ENCODE measurements at places on chromosomes 3 and 15.

- H3K36me3 ChIP-seq, result no peaks in the 10 kb centered on the region
- H3K27ac ChIP-seq, result no peak overlapping the region
- no peak overlapping the region for H3K4me3 ChIP-seq
Observed at GRCh38 chr15:64017082-64017588, 29.1 kb downstream of the DAPK2 start.

DNA sequence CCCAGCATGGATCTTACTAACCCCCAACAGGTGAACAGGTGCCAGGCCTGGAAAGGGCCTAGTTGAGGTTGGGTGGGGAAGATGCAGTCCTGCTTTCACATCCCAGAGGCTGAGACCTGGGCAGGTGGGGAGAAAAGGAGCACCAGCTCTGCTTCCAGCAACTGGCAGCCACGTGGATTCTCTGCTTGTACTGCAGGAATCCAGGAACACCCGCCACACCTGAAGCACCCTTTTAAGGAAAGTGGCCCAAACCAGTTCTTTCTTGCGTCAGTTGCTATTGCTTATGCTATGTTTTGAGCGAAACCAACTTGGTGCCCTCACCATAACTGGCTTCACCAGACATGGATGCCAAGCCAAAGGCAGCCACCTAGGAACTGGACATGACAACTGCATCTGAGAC lies 28.1 kb upstream of the NEO1 start:
- no peaks in the 10 kb centered on the region for H3K36me3 ChIP-seq
- DNase-seq, result no peak
- no peak overlapping the region for H3K27ac ChIP-seq

GRCh38 chr3:51283421-51283820 lies 101.7 kb upstream of the MANF start:
- H3K27me3 ChIP-seq, result no peaks in the 10 kb centered on the region
- peaks cover 40% of the 10 kb centered on the region for H3K36me3 ChIP-seq
- no peaks in the 10 kb centered on the region for H3K4me1 ChIP-seq
- no peak overlapping the region for H3K27ac ChIP-seq

- H3K27me3 ChIP-seq, result no peaks in the 10 kb centered on the region
- H3K36me3 ChIP-seq, result peaks cover 3% of the 10 kb centered on the region
- H3K4me1 ChIP-seq, result no peaks in the 10 kb centered on the region
- DNase-seq, result no peak
Observed at GRCh38 chr15:70873232-70874054, 18.8 kb downstream of the THAP10 start.

- peak overlapping the region; percentile 75 for H3K4me3 ChIP-seq
- H3K27ac ChIP-seq, result peak overlapping the region; percentile 96
- H3K27me3 ChIP-seq, result no peaks in the 10 kb centered on the region
- H3K4me1 ChIP-seq, result peaks cover 20% of the 10 kb centered on the region
Observed at GRCh38 chr3:174439331-174440252, 419.5 kb upstream of the NAALADL2 start.

- H3K36me3 ChIP-seq, result no peaks in the 10 kb centered on the region
- no peak overlapping the region for H3K27ac ChIP-seq
- H3K4me3 ChIP-seq, result no peak overlapping the region
- H3K4me1 ChIP-seq, result no peaks in the 10 kb centered on the region
Observed at GRCh38 chr15:77016321-77016695, 21.4 kb downstream of the PSTPIP1 start.

DNA sequence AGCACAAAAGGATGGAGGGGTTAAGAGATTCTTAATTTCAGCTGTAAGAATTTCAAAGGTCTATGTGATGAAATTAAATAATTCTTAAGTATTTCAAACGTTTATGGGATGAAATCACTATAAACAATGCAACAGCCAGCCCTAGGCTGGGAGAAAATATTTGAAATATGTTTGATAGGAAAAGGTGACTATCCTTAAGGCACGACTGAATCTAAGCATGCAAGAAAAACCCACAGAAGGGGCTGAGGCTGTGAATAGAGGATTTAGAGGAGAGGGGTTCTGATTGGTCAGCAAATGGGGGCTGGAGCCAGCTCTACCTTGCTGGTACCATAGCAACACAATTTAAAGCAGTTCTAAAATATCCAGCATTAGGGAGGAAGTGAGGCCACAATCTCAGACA lies 220.8 kb upstream of the ATP10A start:
- no peaks in the 10 kb centered on the region for H3K36me3 ChIP-seq
- H3K27me3 ChIP-seq, result no peaks in the 10 kb centered on the region
- no peak overlapping the region for H3K4me3 ChIP-seq

GRCh38 chr3:159825216-159825854 lies 163.3 kb upstream of the IL12A start:
- DNase-seq, result no peak
- H3K36me3 ChIP-seq, result no peaks in the 10 kb centered on the region
- no peaks in the 10 kb centered on the region for H3K27me3 ChIP-seq
- no peak overlapping the region for H3K27ac ChIP-seq
- H3K4me1 ChIP-seq, result peaks cover 11% of the 10 kb centered on the region

DNA sequence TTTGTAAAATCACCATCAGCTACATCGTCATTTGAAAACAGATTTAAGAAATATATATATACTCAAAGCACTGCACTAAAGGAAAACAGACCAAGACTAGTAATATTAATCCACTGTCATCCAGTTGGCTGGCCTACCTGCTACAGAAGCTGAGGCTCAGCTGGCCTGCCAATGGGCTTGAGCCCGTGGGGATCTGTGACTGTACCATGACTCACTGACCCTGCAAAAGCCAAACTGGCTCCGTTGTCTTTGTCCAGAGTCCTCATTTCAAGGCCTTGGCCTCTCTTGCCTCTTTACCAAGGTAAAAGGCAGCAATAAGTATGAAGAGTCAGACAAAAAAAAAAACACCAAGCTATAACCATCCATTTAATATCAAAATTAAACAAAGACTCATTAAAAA lies 463.5 kb upstream of the RASGRP1 start:
- H3K27ac ChIP-seq, result no peak overlapping the region
- H3K36me3 ChIP-seq, result no peaks in the 10 kb centered on the region
- H3K4me3 ChIP-seq, result no peak overlapping the region
- no peaks in the 10 kb centered on the region for H3K27me3 ChIP-seq
- DNase-seq, result no peak

DNA sequence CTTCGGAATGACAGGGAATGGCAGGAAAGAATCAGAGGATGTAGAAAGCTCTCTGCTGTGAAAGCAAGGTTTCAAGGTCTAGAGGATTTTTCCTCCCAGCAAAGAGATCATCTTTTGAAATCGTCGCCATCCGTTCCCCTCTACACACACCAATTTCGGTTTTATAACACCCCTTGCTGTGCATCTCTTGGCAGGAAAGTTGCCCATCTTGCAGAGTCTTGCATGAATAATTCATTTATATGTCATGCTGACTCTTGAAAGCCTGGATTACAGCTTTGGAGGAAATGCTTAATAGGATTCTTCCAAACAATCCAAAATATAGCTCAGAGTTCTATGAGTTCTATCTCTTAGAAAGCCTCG lies 262.7 kb downstream of the CHL1 start:
- H3K36me3 ChIP-seq, result peaks cover 64% of the 10 kb centered on the region
- H3K27ac ChIP-seq, result no peak overlapping the region
- no peak for DNase-seq

- H3K4me1 ChIP-seq, result peaks cover 11% of the 10 kb centered on the region
- H3K27me3 ChIP-seq, result no peaks in the 10 kb centered on the region
- no peak overlapping the region for H3K27ac ChIP-seq
Observed at GRCh38 chr3:116947148-116947547, 237.6 kb downstream of the TUSC7 start.

DNA sequence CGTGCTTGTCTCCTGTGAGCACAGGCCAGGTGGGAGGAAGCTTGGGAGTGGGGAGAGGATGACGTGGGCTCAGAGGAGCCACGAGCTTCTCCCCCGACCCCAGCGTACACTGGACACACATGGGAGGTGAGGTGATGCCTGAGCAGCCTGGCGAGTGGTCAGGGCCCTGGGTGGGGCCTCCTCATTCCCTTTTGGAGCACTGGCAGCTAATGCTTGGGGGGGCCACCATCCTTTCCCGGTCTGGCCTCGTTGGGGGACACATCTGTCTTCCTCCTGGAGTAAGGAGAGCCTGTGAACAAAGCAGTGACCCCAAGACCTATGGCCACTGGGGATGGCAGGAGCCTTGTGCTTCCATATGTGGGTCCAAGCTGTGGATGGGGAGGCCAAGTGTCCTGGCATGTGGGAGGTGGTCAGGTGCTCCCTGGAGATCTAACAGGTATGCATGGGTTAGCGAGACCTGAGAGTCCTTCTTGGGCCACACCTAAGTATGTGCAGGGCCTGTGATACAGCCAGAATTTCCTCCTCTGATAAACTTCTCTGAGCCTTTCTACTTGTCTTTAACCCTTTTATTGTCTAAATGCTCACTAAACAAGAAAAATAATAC lies 9.5 kb downstream of the KLF13 start:
- H3K36me3 ChIP-seq, result no peaks in the 10 kb centered on the region
- H3K4me3 ChIP-seq, result no peak overlapping the region
- no peak for DNase-seq

GRCh38 chr3:161042023-161042501 lies 63.1 kb downstream of the B3GALNT1 start:
- peaks cover 17% of the 10 kb centered on the region for H3K36me3 ChIP-seq
- DNase-seq, result no peak
- no peak overlapping the region for H3K27ac ChIP-seq
- H3K27me3 ChIP-seq, result no peaks in the 10 kb centered on the region

- H3K27me3 ChIP-seq, result peaks cover 26% of the 10 kb centered on the region
- peak overlapping the region; percentile 80 for H3K4me3 ChIP-seq
- H3K27ac ChIP-seq, result no peak overlapping the region
- H3K4me1 ChIP-seq, result peaks cover 30% of the 10 kb centered on the region
- peak; percentile 62 for DNase-seq
Observed at GRCh38 chr3:23202203-23202920, 765 bp upstream of the UBE2E2 start.

- no peak overlapping the region for H3K27ac ChIP-seq
- H3K4me1 ChIP-seq, result no peaks in the 10 kb centered on the region
- H3K4me3 ChIP-seq, result no peak overlapping the region
- H3K36me3 ChIP-seq, result no peaks in the 10 kb centered on the region
- no peak for DNase-seq
- H3K27me3 ChIP-seq, result no peaks in the 10 kb centered on the region
Observed at GRCh38 chr3:119062892-119063291, 28.2 kb upstream of the IGSF11 start.

DNA sequence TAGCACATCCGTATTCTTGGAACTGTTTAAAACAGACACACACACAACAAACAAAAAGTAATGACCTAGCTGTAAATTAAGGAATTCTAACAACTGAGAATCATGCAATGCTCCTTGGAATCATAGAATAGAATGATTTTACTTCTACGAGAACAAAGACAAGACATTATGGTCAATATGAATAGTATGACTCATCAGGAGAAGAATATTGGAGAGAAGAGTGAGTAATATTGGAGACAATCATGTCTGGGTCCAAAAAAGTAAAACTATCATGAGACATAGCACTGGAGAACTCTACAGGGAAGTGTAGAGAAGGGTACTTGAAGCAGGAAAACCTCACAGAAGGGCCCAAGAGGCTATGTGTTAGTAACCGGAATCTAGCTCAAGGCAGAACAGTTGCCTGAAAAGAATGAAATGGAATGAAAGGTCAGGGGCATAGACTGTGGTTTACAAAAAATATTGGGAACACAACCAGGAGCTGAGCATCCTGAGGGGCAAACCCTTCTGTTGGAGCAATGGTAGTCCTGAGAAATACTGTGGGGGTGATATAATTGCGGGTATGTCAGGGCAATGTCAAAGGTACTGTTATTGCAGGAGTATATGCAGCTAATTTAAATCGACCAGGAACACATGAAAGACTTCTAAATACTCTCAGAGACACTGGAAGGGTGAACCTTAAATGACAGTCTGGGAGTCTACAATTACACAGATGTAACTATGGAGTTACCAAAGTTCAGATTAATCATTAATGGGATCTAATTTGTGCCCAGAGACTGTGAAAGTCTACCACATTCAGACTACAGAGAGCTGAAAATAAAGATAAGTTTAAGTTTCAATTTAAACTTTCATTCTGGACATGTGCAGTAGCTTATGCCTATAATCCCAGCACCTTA lies 201.2 kb downstream of the BCHE start:
- no peak for DNase-seq
- H3K4me3 ChIP-seq, result no peak overlapping the region
- no peaks in the 10 kb centered on the region for H3K27me3 ChIP-seq
- peaks cover 14% of the 10 kb centered on the region for H3K36me3 ChIP-seq
- H3K27ac ChIP-seq, result no peak overlapping the region

- peaks cover 14% of the 10 kb centered on the region for H3K4me1 ChIP-seq
- H3K4me3 ChIP-seq, result no peak overlapping the region
- no peak overlapping the region for H3K27ac ChIP-seq
- peak; percentile 61 for DNase-seq
- no peaks in the 10 kb centered on the region for H3K36me3 ChIP-seq
- H3K27me3 ChIP-seq, result no peaks in the 10 kb centered on the region
Observed at GRCh38 chr15:57340682-57341259, 35.5 kb upstream of the CGNL1 start.

GRCh38 chr15:101615414-101615985 lies 36.7 kb downstream of the TM2D3 start:
- H3K27me3 ChIP-seq, result peaks cover 14% of the 10 kb centered on the region
- H3K4me1 ChIP-seq, result peaks cover 28% of the 10 kb centered on the region
- H3K27ac ChIP-seq, result no peak overlapping the region
- H3K4me3 ChIP-seq, result peak overlapping the region; percentile 51

- peaks cover 20% of the 10 kb centered on the region for H3K4me1 ChIP-seq
- no peak overlapping the region for H3K4me3 ChIP-seq
- no peaks in the 10 kb centered on the region for H3K36me3 ChIP-seq
- H3K27me3 ChIP-seq, result no peaks in the 10 kb centered on the region
Observed at GRCh38 chr3:141009496-141009895, 41.7 kb upstream of the SPSB4 start.

DNA sequence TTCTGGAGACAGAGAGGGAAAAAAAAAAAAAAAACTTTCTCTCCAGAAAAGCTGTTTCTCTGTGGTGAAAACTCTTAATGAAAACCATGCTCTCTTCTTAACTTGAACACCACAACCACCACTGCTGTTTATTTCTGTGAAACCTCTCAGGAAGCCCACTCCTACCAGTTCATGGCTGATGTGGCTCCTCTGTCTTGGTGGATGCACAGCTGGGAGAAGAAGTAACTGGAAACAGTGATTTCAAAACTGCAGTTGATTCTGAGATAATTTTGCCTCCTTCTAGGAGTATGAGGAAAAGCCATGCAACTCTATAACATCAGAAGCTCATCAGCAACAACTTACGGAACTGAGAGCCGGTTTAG lies 40.2 kb upstream of the PYGO1 start:
- H3K4me1 ChIP-seq, result no peaks in the 10 kb centered on the region
- no peaks in the 10 kb centered on the region for H3K27me3 ChIP-seq
- no peak overlapping the region for H3K27ac ChIP-seq

DNA sequence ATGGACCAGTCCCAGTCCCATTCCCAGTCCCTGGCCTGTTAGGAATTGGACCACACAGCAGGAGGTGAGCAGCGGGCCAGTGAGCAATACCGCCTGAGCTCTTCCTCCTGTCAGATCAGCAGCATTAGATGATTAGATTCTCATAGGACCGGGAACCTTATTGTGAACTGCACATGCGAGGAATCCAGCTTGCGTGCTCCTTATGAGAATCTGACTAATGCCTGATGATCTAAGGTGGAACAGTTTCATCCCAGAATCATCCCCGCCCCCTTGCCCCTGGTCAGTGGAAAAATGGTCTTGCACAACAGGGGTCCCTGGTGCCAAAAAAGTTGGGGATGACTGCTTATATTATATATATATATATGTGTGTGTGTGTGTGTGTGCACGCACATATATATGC lies 63.1 kb downstream of the IFT57 start:
- H3K4me1 ChIP-seq, result no peaks in the 10 kb centered on the region
- DNase-seq, result no peak
- no peaks in the 10 kb centered on the region for H3K27me3 ChIP-seq
- H3K27ac ChIP-seq, result no peak overlapping the region
- no peaks in the 10 kb centered on the region for H3K36me3 ChIP-seq

All from WTC11 (cell line).